ENCODE measurements at places on chromosomes 2 and 18.

- peak; percentile 70 for DNase-seq
Measured at GRCh38 chr18:3594760-3595368, 144.9 kb downstream of the TGIF1 start.

DNA sequence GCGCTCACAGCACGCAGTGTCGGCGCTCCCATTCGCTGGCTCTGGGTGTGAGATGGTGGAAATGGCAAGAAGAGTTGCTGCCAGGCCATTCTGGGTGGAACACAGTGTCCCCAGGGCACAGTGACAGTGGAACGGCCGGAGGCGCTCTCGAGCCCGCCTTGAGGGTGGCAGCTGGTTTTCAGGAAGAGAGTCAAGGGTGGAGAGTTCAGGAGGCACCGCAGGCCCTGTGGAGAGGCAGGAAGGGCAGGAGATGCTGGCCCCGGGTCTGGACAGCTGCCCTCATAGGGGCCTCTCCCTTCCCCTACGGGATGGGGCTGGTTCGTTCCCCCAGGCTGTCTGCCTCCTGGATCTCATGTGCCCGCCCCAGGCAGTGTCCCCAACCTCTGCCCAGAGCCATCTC lies 12.5 kb downstream of the GPC1 start:
- no peak for DNase-seq

DNA sequence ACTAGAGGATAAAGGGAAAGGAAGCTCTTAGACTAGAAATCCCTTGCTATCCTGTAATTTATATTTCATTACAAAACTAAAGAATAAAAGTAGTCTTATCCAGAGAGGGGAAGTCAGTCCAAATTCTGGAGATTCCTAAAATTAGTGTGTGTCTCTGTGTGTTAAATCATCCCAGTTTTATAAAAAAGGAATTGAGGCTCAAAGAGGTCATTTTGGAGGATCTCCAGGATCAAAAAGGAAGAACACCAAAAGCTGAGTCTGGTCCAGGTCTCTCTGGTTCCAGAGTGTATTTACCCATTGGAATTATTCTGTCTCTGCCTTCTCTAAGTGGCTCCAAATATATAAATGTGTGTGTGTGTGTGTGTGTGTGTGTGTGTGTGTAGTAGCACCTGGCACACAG lies 166.7 kb downstream of the NRXN1 start:
- no peak for DNase-seq

GRCh38 chr2:239190921-239191885 lies 209.6 kb downstream of the HDAC4 start:
- DNase-seq = no peak

GRCh38 chr2:237525559-237526157 lies 38.6 kb downstream of the MLPH start:
- DNase-seq = no peak

DNA sequence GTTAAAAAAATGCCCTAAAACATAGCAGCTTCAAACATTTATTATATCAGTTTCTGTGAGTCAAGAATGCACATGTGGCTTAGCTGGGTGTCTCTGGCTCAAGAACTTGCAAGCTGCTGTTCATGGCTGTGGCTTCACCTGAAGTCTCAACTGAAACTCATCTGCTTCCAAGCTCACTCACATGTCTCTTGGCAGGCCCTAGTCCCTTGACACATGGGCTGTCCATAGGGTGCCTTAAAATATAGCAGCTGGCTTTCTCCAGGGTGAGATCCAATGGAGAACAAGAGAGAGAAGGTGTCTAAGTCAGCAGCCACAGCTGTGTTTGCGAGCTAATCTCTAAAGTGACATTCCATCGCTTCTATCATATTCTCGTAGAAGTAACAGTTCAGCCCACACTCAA lies 152.8 kb downstream of the DSEL start:
- DNase-seq = no peak

DNA sequence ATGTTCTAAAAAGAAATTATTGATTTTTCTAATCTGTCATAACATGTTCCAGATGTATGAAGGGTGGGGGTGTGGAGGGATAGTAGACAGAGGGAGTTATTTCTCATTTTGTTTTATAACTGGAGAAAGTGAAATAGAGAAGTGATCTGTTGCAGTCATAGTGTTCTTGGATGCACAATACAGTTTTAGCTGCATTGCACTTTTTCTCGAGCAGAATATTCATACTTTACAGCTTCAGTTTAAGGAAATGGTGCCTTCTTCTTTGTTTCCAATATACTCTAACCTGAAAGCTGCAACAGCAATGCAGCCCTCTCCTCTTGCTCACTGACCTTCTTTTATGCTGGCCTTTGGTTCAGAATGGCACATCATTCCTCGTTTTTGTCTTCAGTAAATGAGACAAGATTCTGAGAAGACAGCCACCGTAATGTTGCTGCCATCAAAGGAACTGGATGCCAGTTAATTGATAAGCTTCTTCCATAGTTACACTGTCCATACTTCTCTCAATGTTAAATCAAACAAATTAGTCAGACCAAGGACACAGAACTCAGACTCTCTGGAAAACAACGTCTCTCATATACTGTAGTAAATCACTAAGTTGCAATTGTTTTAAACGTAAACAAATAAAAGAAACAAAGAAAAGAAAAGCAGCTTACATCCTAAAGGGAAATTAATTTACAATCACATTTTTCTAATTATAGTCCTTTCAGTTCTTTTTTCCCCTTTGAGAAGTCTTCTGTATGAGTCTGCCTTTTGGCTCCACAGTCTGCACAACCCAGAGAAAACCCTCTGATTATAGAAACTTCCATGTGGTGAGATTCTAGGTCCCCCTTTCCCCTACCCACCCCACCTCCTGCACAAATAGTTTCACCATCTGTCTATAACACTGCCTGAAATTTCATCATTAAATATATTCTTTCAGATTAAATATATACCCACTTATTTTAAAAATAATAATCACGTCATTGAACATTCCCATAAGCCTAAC lies 97.4 kb upstream of the UGP2 start:
- DNase-seq = peak; percentile 9

- no peak for DNase-seq
Measured at GRCh38 chr2:199163613-199164458, 293.9 kb downstream of the SATB2 start.

DNA sequence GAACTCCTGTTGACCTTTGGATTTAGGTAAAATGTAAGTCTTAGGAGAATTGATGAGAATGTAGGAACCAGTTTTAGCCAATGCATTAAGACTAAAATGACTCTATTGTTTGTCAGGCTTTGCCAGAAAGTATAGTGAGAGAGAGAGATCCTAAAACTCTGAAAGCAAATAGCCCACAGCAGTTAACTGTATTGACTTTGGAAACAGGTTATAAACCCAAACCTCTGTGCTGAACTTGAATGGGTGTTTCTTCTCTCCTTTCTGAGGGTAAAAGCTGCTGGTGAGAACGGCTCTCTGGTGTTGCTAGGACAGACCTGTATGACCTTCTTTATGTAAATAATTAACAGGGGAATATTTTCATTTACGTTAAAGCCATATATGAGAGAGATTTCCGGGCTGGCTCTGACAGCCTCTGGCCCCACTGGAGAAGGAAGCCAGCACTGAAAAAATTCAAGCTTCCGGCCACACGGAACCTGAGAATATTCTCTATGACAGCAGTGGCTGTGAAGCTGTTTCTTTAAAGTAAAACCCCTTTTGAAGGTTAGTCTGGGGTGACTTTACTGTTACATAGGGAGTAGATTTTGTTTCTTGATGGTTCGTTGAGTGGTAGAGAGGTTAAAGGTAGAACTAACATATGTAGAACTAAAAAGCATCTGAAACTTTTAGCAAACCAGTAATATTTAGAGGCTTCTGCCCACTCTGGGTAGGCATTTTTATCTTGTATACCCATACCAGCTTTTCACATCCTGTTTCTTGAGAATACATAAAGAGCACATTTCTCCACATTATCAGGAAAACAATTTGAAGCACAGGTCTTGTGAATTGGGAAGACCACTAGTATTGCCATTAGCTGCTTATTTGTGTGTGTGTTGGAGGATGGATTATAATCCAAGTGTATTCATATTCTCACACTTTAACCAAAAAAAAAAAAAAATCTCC lies 123.8 kb downstream of the SPTBN1 start:
- peak; percentile 35 for DNase-seq

DNA sequence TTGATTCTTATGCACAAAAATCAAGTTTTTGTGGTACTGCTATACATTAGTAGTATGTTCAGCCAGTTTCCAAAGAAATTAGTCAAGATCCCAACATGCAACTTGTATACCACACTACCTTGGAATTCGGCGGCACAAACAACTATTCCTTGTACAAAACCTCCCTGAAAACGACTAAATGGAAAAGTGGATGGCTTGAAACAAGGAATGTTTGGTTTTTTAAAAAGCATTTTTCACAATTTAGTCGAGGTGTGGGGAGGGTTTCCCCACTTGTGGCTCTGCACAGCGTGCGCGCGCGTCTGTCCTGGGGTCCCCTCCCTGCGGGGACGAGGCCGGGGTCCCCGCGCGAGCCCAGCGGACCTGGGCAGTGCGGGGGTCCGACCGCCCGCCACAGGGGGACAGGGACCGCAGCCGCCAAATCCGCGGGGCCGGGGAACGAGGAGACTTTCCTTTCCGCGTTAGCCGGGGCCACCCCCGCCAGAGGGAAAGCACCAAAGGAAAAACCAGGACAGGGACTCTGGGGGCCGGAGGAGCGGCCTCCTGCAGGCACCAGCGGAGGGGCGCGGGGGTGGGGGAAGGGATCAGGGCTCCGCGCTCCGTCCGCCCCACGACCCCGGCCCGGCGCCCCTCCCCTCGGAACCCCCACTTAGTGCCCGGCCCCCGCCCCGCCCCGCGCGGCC lies 534 bp upstream of the SOCS6 start:
- DNase-seq = peak; percentile 60

DNA sequence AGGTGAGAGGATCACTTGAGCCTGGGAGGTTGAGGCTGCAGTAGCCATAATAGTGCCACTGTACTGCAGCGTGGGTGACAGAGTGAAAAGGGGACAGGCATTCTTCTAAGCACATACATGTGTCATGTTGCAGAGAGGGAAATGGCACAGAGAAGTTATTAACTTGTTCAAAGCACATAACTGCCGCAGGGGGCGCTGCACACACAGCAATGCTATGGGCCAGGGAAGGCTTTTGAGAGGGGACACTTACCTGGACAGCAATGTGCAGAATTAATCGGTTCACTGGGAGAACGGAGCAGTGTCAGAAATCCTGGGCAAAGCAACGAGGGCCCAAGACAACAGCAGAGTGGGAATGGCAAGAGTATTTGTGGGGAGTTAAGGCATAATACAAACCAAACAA lies 2.4 kb downstream of the SCYGR8 start:
- peak; percentile 16 for DNase-seq

DNA sequence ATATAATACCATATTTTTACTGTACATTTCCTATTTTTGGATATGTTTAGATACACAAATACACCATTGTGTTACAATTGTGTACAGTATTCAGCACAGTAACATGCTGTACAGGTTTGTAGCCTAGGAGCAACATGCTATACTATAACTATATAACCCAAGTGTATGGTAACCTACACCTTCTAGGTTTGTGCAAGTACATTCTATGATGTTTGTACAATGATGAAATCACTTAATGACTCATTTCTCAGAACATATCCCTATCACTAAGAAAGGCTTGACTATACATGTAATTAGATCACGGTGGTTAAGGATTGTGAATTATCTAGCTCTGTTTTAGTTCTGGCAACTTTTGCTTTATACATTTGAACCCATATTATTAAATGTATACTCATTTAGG lies 31.3 kb downstream of the NPHP1 start:
- DNase-seq = no peak

Measured in suppressor macrophage (primary cell).